ENCODE measurements at places on chromosomes 2 and 18.

- DNase-seq = no peak
Measured at GRCh38 chr2:31567679-31568078, 13.1 kb downstream of the SRD5A2 start.

DNA sequence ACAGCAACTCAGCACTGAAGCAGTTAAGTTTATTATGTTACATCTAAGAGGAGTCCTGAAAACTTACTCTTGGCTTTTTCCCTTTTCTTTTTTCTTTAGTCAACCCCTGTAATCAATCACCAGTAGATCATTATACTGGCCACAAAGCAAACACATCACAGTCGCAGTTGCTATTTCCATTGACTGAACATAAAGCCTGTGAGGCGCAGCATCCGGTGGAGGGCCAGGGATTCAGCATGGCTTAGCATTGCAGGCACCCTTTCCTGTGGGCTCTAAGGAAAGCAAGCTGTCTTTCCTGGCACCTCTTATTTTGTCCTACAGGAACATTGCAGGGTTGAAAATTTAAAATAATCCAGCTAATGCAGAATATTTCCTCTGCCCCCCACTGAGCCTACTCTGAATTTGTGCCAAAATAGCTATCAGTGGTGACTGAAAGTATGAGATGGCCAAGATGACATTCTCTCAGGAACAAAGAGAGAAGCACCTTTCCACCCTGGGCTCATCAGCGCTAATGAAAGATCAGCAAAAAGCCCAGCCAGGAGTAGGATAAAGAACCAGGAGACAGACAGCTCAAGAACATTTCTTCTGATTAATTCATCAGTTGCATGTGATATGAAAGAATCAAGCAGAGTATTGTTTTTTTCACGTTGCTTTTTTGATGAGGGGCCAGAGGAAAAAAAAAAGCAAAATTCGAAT, 85.3 kb upstream of the SULT1C3 start:
- DNase-seq = no peak

DNA sequence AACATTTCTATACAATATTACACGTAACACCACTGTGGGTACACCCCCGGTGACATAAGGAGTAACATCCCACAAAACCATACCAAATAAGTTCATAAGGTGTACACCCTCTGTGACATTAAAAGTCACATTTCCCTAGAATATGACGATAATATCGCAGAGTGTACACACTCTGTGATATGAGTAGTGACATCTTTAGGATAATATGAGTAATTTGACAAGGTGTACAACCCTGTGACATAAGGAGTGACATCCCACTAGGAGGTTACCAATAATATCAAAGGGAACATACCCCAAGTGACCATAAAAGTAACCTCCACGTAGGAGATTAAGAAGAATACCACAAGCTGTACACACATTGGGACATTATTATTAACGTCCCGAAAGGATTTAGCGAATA, 24.0 kb upstream of the TEX261 start:
- DNase-seq = no peak

DNA sequence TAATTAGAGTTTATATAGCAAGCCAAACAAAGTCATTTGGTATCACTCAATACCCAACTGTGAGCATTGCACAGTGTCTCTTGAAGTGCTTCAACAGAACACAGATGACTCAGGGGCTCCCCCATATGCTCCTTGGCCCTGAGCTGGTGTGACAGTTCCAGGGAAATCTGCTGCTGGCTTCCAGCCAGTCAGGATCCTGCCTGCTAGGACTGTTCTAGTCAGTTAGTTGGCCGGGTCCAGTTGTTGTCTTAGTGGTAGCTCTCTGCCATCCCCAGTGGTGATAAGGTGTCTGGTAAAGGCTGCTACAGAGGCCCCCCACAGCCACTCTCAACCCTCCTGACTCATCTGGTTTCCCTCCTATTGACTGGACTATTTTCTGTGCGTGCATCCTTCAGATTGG, 100.3 kb downstream of the IRS1 start:
- DNase-seq = no peak

DNA sequence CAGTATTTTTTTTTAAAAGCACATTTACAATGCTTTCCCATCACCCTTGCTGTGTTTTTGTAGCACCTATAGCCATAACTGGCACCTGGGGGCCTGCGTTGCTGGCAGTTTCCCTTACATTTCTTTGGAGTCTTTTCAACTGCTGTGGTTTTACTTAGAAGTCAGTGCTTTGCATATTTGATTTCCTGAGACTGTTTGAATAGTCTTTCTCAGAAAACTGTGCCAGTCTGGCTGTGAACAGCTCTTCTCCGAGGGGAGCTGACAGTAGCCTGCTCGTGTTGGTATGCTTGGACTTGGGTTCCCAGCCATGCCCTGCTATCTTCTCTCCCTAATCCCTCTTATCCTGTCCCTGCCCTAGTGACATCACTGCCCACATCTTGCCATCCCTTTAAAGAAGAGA, 81.5 kb downstream of the DPP4 start:
- no peak for DNase-seq

- no peak for DNase-seq
Measured at GRCh38 chr2:111201214-111201613, 80.5 kb downstream of the BCL2L11 start.

GRCh38 chr2:144480285-144480684, 39.6 kb downstream of the ZEB2 start:
- DNase-seq = no peak

DNA sequence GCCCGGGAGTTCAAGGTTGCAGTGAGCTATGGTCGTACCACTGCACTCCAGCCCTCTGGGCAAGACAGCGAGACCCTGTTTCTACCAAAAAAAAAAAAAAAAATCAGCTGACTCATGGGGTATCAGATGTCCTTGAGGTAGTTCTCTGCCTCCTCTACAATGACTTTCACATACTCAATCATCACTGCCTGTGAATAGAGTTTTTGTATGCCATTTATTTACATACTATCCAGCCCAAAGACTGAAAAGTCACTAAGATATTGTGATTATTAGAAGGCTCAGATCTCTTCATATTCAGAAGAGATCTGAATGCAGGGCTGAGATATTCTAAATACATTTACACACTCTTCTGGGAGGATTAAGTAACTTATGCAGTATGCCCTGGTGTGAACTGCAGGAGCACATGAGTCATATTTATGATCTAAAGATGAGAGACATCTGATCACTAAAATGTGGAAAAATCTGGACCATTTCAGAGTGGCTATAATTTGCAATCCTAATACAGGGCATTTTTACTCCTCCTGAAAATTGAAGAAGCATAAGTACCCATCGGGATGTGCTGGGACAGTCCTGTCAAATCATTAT, 38.9 kb downstream of the KLF7 start:
- DNase-seq = peak; percentile 18

DNA sequence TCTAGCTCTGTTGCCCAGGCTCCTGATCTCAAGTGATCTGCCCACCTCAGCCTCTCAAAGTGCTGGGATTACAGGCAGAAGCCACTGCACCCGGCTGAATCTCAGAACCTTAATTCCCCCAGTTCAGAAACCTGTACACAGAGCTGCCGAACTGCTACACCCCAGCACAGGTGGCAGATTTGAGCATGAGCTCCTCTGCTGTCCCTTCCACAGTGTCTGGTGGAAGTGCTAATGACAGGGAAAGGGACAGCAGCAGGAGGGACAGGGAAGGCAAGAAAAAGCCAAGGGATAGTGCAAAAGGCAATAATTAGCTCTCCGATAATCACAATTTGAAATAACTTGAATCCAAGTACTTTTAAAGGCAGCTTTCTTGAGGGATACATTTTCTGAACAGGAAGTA, 211.4 kb upstream of the ZNF521 start:
- DNase-seq = no peak

DNA sequence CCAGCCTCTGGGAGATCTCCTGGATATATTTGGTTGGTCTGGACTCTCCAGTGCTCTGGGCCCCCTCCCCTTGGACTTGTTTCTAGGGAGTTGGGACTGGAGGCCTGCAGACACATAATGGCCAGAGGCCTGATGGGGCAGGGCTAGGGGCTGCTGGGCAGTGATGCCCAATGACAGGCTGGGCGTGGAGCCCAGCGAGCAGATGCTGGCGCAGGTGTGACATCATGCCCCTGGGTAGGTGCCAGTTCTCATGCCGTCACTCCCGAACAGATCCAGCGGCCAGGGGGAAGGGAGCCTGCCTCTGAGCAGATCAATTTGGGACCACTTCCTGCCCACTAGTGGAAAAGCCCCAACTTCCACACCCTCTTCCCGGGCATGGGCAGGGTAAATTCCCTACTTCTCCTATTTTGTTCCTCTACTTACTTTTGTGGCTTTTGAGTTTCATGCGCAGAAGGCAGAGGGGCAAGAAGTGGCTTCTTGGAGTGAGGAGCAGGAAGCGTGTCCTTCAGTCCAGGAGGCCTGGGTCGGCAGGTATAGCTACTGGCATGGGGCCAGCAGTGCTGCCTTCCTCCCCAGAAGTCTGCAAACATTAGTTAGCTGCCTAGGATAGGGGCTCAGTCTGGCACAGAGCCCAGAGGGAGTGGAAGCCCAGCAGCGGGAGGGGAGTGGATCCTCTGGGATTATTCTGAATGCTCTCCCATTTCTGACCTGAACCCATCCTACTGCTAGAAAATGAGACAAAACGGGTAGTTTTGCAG, 6.1 kb downstream of the MPV17 start:
- DNase-seq = no peak

- DNase-seq = no peak
Measured at GRCh38 chr2:181312515-181312927, 144.7 kb upstream of the ITGA4 start.

GRCh38 chr2:156903335-156903734, 354.2 kb upstream of the GALNT5 start:
- DNase-seq = no peak

- no peak for DNase-seq
Measured at GRCh38 chr18:63346031-63346430, 21.0 kb downstream of the KDSR start.

DNA sequence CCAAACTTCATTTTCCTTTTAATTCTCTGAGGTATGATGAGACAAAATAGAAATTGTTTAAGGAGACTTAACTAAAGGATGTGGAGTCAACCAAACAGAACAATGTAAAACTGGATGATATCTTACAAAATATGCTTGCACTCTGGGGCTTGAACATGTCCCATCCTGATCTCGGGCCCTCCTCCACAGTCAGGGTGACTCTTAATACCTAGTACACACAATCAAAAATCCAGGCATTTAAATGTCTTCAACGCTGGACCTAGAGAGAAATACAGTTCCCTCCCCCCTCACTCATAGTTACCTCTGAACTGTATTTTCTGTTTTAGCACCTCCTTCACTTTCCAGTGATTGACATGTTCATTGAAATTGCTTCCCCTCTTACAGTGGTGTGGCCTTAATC, 36.9 kb upstream of the SERPINB2 start:
- DNase-seq = no peak

DNA sequence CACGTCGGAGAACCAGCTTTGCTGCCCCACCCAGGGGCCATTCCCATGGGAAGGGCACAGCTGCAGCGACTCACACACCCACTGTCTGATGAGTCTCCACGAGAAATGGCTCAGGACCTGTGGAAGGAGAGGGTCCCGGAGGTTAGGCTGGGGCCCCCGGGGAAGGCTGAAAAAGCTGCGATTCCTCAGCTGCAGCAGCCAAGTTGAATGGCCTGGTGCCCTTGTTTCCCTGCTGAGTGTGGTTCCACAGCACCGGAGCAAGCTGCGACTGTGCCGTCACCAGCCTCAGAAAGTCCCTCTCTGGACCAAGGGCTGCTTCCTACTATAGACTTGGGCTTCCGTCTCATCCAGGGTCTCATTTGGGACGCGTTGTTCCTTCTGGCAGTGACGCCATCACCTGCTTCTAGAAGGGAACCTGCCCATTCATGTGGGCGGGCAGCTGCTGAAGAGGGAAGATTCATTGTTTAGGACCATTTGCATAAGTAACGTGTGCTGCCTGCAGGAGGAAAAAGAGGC, 180.2 kb downstream of the INHBB start:
- DNase-seq = no peak

GRCh38 chr2:79179036-79179435, 19.5 kb upstream of the REG3A start:
- DNase-seq = no peak

- DNase-seq = no peak
Measured at GRCh38 chr2:228866781-228867180, 404.3 kb downstream of the PID1 start.

DNA sequence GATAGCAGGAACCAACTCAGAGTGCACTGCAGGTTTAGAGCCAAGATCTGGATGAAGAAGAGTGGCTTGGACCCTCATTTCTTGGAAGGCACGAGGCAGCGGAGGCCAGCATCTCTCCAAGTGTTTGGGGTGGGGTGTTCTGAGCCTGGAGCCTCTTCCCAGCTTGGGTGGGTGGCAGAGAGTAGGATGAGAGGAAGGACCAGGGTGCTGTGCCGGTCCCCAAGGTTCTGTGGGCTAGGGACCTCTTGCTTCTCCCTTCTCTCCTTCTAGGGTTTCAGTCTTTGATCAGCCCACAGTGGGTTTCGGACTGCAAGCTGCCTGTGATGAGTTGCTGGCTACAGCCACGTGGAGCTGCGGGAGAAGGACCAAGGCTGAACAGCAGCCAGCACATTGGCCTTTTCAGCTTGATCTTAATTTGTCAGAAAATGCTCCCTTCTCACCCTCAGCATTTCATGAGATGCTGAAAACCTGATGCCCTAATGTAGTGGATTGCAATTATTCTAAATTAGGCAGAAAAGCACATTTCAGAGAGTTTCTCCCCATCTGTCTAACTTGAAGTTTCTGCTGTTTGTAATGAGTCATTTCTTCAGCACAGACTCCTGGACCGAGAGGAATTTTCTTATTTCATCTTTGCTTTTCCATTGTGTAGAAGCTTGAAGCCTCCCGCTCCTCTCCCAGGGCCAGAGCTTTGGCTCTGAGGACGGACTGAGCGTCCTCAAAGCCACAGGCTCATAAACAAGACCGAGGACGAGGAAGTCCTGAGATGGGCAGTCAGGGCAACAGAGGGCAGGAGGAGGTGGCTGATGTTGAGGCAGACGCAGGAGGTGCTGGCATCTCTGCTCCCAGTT, 99.1 kb upstream of the HDAC4 start:
- no peak for DNase-seq

DNA sequence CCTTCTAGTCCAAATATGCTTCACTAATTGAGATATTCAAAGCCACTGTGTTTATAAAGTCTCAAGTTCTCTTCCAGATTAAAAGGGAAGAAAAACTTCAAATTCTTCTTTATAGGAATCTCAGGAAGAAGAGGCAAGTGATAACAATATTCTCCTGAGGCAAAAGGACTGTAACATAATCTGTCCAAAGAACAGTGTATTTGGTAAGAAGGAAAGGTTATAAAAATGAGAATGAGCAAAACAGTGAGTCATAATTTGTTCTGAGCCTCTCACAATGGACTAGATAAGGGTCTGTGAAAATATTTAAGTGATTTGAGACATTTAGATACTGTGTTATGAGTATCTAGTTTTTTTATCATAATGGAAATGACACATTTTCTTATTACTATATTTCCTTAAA, 44.3 kb downstream of the SNRPD1 start:
- DNase-seq = no peak
